ENCODE measurements at places on chromosomes 3 and 15.
A peak's percentile ranks its signal among the peaks of the same experiment; 100 is the strongest.

GRCh38 chr15:65942436-65942835 lies 73.1 kb downstream of the RAB11A start:
- DNase-seq: peak; percentile 4

- DNase-seq: no peak
These were observed 719 bp upstream of the SRPRB start for GRCh38 chr3:133804896-133805295.

GRCh38 chr3:42652251-42652610 lies 1.3 kb upstream of the ZBTB47 start:
- DNase-seq: no peak

DNA sequence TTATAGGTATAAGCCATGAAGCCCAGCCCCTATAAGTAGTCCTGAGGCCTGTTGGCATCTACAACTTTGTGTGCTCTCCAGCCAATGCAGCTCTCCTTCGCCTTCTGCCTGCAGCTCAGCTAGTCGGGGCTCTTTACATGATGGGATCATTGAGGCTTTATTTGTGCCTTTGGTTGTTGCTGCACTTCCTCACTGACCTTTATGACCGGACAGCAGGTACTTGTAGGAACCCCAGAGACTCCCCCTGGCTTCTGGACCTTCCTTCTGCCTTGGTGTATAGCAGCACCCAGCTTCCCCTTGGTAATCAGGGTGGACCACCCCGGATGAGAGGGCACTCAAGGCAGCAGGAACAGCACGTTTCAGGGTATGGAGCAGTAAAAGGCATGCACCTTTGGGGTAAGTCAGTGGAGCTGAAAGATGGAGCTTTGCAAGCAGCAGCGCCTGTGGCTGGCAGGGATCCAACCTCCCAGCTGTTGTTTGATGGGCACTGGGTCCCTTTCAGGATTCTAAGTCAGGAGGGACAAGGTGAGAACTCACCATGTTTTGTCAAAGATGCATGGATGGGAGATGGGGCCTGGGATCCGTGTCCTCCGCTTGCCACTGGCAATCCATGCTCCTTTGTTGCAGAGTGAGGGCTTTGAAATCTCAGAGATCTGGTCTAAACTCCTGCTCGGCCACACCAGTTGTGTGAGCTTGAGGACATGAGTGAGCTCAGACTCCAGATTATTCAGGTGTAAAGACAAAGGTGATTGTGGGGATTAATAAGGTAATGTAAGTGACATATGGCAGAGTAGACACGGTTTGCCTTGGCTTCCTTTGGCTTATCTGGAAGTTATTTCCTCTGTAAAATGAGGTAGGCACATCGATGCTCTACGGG lies 65.1 kb upstream of the KLF13 start:
- DNase-seq: no peak

GRCh38 chr3:51024765-51025632 lies 350.3 kb downstream of the DOCK3 start:
- DNase-seq: no peak

DNA sequence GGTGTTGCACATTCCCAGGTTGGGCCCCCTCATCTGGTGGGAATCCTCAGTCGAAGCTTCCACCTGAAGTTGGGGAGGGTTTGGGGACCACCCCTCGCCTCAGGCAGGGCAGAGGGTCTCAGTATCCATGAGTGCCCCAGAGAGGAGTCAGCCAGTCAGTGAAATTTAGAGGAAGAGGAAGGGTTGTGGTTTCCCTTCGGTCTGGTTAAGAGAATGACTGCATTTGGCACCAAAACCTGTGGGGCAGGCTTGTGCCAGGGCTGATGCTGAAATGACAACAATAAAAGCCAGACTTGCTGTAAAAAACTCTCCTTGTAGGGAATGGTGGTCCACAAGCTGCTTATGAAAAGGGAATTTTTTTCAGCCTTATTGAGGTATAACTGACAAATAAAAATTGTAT lies 22.6 kb downstream of the LMCD1 start:
- no peak for DNase-seq

GRCh38 chr3:52483577-52484381 lies 11.4 kb upstream of the STAB1 start:
- DNase-seq: no peak

- peak; percentile 82 for DNase-seq
These were observed 221.9 kb upstream of the LRIG1 start for GRCh38 chr3:66722675-66723074.

DNA sequence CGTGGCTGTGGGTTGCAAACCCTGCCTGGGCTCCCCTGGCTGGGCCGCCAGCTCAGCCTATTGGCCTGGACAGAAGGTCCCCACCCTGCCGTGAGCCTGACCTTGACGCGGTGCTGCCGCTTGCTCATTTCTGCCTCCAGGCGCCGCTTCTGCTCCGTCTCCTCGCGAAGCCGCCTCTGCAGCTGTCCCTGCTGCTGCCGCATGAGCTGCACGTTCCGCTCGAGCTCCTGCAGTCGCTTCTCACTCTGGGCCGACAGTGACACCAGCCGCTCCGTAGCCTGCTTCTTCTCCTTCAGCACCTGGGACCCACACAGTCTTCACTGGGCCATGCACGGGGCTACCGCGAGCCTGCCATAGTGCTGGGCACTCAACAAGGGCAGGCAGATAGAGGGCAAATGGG lies 21.7 kb downstream of the KIF7 start:
- no peak for DNase-seq

- no peak for DNase-seq
These were observed 27.7 kb downstream of the FAH start for GRCh38 chr15:80180468-80180867.

All from ELR (cell line).